ENCODE measurements at places on chromosomes 7 and 10. TPM values are rescaled to one million over a fixed set of nuclear protein-coding genes. Genes with fewer than 3 reads are reported as not detected.

The TMEM176A gene
- 6.8 TPM for polyA plus RNA-seq

The RSPH10B gene
- polyA plus RNA-seq = 2.3 TPM

The ESYT2 gene
- polyA plus RNA-seq = 38.3 TPM

The DDC gene
- 17.0 TPM for polyA plus RNA-seq

GRCh38 chr10:127921753-127922145, 14.8 kb downstream of the PTPRE start:
- no peak for DNase-seq
